Stimulated activated CD4-positive, alpha-beta T cell treated with anti-CD3 and anti-CD28 coated beads, TNF-alpha, amount 100 ng/mL, for 1 hour (primary cell): ENCODE measurements at places on chromosomes 5 and 9.

DNA sequence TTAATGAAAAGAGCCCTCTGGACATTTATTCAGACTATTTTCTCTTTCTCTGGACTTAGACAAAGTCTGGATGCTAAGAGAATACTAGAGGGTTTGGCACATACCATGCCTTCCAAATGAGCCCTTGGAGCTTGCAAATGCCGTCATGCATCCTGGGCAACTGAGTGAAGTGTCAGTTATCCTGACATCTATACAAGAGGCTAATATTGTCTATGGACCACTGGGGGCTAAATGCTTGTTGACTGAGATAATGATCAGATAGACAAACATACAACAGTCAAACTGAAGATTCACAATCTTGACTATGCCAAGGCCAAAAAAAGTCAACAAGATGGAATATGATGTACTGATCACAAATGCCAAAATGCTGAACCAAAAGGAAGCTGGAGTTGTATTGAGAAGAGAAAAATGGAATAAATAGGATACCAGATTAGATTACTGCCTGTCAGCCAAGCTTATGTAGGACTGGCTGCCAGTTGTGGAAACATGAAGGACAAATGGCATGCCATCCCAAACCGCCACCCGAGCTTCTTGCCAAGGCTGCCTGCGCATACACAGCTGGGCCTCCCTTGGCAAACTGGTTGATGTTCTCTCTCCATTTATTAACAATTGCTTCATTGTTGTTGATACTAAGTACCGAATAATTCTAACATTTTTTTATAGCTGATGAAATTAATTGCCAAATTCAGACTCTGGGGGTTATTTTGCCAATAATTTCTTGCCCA is 240.1 kb upstream of the GRAMD2B start:
- DNase-seq = no peak

- DNase-seq = no peak
Measured at GRCh38 chr9:122815544-122815943, 12.8 kb downstream of the PDCL start.

GRCh38 chr9:134282138-134282650 is 44.1 kb upstream of the RXRA start:
- DNase-seq = no peak

DNA sequence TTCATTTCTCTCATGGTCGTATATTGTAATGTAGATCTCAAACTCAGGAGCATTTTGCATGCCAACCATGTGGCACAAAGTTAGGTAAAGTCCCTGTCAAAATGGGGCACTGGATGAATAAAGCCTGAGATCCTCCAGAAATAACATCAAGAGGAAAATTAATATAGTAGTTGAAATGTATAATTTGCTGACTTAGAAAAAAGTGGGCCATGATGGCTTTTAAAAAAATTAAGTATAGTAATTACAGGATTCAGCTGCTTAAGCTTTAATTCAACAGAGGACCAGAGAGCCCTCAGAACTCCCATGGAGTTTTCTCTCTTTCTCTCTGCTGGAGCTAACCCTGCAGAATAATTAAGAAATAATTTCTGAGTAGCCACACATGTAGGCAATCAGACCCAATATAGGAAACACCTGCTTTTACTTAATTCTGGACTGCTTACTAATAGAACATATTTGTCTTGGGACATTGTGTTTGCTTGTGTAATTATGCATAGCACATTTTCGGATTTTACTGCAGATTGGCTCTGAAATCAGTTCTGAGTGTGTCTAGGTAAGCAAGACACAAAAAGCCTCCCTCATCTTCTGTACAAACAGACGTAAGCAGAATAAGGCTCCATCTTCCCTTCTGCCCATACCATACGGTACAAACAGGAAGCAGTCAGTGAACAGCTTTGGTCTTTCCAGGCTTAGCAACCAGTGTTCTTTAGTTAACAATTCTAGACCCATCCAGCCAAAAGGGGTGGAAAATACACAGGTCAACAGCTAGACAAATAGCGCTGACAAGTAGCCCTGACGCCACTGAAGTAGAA is 26.5 kb upstream of the PCSK1 start:
- no peak for DNase-seq

DNA sequence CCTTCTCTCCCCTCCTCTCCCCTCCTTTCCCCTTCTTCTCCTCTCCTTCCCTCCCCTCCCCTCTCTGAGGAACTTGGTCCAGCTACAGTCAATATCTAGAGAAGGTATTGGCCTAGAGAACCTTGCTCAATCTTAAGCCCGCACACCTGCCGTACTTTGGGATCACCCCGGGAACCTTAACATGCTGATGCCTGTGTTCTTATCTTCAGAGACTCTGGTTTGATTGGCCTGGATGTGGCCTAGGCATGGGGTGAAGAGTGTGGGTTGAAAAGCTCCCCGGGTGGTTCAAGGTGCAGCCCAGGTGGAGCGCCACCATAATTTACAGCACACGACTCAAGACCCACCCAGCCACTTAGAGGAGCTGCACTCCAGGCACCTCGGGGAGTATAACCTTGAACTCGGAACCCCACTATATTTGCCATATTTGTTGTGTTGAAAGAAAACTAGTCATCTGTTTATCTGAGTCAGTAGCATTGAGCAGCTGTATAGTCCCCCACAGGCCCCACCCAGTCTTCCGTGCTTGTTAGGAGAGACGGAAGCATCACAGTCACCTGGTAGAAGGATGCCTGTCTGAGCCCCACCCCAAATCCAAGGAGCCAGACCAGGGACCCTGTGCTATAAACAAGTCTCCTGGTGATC is 14.4 kb upstream of the PHF19 start:
- DNase-seq = peak; percentile 57

GRCh38 chr5:32541241-32541640 is 44.1 kb upstream of the SUB1 start:
- DNase-seq = no peak

DNA sequence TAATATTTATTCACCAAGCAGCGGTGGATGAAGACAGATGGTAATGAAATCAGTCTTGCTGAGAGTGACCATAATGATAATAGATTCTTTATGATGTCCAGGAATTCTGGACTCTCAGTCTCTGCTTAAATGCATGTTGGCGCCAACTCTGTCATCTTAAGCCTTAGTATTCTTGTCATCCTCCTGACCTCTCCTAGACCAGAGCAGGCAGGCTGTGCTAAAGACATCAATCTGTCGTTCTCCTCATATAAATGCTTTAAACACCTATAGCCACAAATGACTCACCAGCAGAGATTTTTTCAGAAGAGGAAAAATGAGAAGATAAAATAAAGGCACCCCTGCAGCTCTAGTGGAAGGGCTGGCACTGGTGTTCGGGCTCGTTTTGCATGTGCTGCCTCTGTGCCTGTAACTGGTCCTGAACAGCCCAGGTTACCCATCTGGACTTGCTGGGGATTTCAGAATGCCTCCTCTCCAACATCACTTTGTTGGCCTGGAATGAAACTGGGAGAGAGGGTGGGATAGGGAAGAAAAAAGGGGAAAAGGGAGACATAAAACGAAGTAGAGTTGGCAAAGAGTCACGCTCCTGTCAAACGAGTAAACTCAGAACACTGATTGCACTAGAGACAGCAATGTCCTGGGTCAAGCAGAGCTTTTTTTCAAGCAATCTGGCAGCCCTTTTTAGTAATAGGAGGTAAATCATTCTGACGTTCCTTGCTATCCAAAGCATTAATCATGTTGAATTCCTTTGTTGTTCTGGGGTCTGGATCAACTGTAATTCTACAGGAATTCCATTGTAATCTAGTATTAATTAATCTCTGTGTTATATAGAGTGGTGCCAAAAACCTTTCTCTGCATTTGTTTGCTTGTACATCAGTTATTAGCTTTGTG is 195.5 kb upstream of the CLINT1 start:
- no peak for DNase-seq

GRCh38 chr9:15268317-15268716 is 38.7 kb downstream of the TTC39B start:
- DNase-seq = no peak

GRCh38 chr9:5195463-5195862 is 10.0 kb upstream of the INSL6 start:
- no peak for DNase-seq

DNA sequence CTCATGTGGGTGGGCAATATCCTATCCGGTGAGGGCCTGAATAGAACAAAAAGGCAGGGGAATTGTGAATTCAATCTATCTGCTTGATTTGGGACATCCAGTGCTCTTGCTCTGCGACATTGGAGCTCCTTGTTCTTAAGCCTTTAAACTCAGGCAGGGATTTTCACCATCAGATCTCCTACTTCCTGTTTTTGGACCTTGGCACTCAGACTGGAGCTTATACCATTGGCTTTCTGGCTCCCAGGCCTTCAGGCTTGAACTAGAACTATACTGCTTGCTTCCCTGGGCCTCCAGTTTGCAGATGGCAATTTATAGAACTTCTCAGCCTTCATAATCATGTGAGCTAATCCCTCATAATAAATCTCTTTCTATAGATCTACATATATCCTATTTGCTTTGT is 134.3 kb upstream of the CLINT1 start:
- no peak for DNase-seq

- DNase-seq = no peak
Measured at GRCh38 chr9:15135164-15135792, 171.7 kb downstream of the TTC39B start.

GRCh38 chr5:96312383-96312782 is 120.7 kb downstream of the PCSK1 start:
- DNase-seq = no peak

GRCh38 chr5:7650755-7651154 is 200.2 kb downstream of the CFAP90 start:
- DNase-seq = no peak

DNA sequence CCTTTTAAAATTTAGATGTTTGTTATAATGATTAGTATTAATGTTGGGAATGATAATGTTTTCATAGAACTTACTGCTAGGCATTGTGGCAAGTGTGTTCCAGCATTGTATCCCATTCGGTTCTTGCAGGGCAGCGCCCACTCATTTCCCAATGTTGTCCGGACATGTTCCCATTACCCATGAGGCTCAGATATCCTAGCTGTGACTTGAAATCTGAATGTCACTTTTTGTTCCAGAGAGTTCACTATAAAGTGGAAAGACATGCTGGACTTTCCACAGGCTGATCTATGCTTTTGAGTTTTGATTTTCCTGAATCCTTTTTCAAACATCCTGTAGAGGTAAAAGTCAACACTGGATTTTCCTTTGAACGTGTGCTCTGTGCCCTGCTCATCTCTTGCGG is 329.1 kb downstream of the MARCHF11 start:
- no peak for DNase-seq

DNA sequence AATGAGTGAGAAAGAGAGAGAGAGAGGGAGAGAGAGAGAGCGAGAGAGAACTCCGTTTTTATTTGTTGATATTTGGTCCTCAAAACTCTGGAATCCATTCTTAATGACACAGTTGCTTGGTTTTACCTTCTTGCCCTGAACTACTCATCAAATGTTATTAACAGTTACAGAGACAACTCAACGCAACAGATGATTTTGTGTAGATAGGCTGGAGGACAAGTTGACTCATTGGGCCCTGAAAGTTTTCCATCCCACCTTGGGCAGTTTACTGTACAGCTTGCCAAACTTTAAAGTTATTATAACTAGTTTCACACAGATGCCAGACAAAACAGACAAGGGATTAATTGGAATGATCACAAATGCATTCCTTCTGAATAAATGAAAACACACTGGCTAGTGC is 339.9 kb downstream of the ARL15 start:
- no peak for DNase-seq

DNA sequence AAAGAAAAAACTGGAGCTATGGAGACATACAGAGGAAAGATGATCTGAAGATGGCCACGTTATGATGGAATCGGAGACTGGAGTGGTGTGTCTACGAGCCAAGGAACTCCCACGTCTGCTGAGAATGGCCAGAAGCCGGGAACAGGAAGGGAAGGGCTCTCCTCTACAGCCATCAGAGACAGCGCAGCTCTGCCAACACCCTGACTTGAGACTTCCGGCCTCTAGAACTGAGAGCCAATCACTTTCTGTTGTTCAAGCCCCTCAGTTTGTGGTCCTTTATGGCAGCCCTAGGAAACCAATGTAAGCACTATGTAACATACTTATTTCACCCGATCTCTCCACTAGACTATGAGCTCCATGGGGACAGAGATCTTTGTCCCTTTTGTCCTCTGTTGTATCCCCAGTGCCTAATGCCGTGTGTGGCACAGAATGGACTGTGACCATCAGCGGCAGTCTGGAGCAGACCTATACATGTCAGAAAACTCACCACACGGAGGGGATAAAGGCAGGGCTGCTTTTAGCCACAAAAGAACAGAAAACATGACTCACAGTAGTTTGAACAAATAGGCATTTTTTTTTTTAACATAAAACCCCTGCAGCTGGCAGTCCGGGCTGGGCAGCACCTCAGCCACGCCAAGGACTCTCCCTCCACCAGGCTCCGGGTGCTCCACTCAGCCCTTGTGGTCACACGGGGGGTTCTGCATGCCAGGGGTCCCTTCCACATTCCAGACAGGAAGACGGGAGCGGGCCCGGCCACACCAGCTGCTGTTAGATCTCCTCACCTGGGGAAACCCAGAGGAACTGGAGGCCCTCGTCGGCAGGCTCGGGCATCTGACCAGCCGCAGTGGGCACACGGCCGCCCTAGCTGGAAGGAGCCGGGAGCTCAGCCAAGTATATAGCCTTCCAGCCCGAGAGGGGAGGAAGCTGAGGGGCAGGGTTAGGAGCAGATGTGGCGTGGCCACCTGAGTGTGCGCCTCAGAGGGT is 16.1 kb upstream of the MXD3 start:
- no peak for DNase-seq

DNA sequence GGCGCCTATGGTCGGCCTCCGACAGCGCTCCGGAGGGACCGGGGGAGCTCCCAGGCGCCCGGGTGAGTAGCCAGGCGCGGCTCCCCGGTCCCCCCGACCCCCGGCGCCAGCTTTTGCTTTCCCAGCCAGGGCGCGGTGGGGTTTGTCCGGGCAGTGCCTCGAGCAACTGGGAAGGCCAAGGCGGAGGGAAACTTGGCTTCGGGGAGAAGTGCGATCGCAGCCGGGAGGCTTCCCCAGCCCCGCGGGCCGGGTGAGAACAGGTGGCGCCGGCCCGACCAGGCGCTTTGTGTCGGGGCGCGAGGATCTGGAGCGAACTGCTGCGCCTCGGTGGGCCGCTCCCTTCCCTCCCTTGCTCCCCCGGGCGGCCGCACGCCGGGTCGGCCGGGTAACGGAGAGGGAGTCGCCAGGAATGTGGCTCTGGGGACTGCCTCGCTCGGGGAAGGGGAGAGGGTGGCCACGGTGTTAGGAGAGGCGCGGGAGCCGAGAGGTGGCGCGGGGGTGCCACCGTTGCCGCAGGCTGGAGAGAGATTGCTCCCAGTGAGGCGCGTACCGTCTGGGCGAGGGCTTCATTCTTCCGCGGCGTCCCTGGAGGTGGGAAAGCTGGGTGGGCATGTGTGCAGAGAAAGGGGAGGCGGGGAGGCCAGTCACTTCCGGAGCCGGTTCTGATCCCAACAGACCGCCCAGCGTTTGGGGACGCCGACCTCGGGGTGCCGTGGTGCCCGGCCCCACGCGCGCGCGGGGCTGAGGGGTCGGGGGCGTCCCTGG is 561 bp downstream of the DAPK1 start:
- DNase-seq = peak; percentile 3

- DNase-seq = no peak
Measured at GRCh38 chr5:127981498-127981897, 102.1 kb upstream of the SLC12A2 start.
